Temporal lobe (tissue), 4 donors: ENCODE measurements at places on chromosomes 2 and 18. TPM values are rescaled to one million over a fixed set of nuclear protein-coding genes. Genes with fewer than 3 reads are reported as not detected.

The C2orf42 gene
- total RNA-seq = 14.5 TPM

The TIA1 gene
- 290 TPM for total RNA-seq

The SULT1C2 gene
- 0.98 TPM for total RNA-seq

The ANKRD62 gene
- total RNA-seq = not detected

The CTNNA2 gene
- total RNA-seq = 122 TPM

The ARHGEF4 gene
- total RNA-seq = 45.7 TPM

The B4GALT6 gene
- 6.4 TPM for total RNA-seq

The GALNT3 gene
- total RNA-seq = 3.0 TPM

The IL36B gene
- not detected for total RNA-seq

The PROKR1 gene
- 0.25 TPM for total RNA-seq

The CCDC142 gene
- total RNA-seq = 19.2 TPM

The ANKRD36 gene
- total RNA-seq = 258 TPM

The UGT1A4 gene
- not detected for total RNA-seq

The CDK15 gene
- total RNA-seq = under 0.01 TPM

The STARD6 gene
- total RNA-seq = not detected

The ANKRD30BL gene
- total RNA-seq = 8.9 TPM

The ACKR3 gene
- 7.1 TPM for total RNA-seq

The PSMG2 gene
- 45.0 TPM for total RNA-seq

The E2F6 gene
- total RNA-seq = 8.9 TPM

The POTEI gene
- under 0.01 TPM for total RNA-seq

The PARD6G gene
- 7.1 TPM for total RNA-seq

The CROCC2 gene
- total RNA-seq = not detected

The MAPK4 gene
- 14.0 TPM for total RNA-seq

The MC5R gene
- 0.25 TPM for total RNA-seq

The CHRND gene
- total RNA-seq = not detected

The CD226 gene
- 0.74 TPM for total RNA-seq

The TEX51 gene
- not detected for total RNA-seq

The TUBB8B gene
- not detected for total RNA-seq
